ENCODE measurements at places on chromosomes 7 and 10. TPM values are rescaled to one million over a fixed set of nuclear protein-coding genes. Genes with fewer than 3 reads are reported as not detected.

Gene TYW1B
- total RNA-seq, result 8.5 TPM

Gene TRIL
- total RNA-seq, result 0.56 TPM

Gene CCDC136
- total RNA-seq, result 7.6 TPM

Gene NPSR1
- total RNA-seq, result not detected

Gene CAPZA2
- 177 TPM for total RNA-seq

Gene BMPER
- total RNA-seq, result 39.5 TPM

Gene C10orf67
- total RNA-seq, result 0.19 TPM

Gene AOAH
- not detected for total RNA-seq

Gene EIF5AL1
- 0.28 TPM for total RNA-seq

Gene EPHB6
- total RNA-seq, result 11.5 TPM

Gene CYP2W1
- total RNA-seq, result not detected

Gene VIPR2
- total RNA-seq, result 0.28 TPM

Gene SMKR1
- not detected for total RNA-seq

Gene NRP1
- 418 TPM for total RNA-seq

Gene AKR1E2
- total RNA-seq, result 14.8 TPM

Gene TUBAL3
- total RNA-seq, result not detected

Gene MARVELD1
- total RNA-seq, result 15.5 TPM

Gene CAMK1D
- total RNA-seq, result 2.8 TPM

Gene OPN4
- total RNA-seq, result not detected

Gene DNAJC12
- total RNA-seq, result 9.6 TPM

Gene SORCS1
- total RNA-seq, result not detected

Gene GCK
- 0.38 TPM for total RNA-seq

Gene CNPY1
- not detected for total RNA-seq

Gene LDB3
- not detected for total RNA-seq

Measured in regular cardiac myocyte (primary cell).